ENCODE measurements at places on chromosomes 16 and 17. TPM values are rescaled to one million over a fixed set of nuclear protein-coding genes. Genes with fewer than 3 reads are reported as not detected.

The CD300LG gene
- total RNA-seq: 1.2 TPM

The PABPN1L gene
- total RNA-seq: not detected

The PRSS53 gene
- 2.6 TPM for total RNA-seq

The FMNL1 gene
- total RNA-seq: 32.9 TPM

The BAIAP3 gene
- total RNA-seq: 8.0 TPM

The TAT gene
- total RNA-seq: not detected

The MARVELD3 gene
- total RNA-seq: 10.3 TPM

Measured in kidney (tissue), 22 donors.